T-cell (primary cell): ENCODE measurements at places on chromosomes 3 and 15. TPM values are rescaled to one million over a fixed set of nuclear protein-coding genes. Genes with fewer than 3 reads are reported as not detected.

Gene SPINK8
- total RNA-seq: not detected

Gene VEPH1
- total RNA-seq: not detected

Gene GPX1
- 45.1 TPM for total RNA-seq

Gene CRABP1
- not detected for total RNA-seq
